ENCODE measurements at places on chromosomes 16 and 17. TPM values are rescaled to one million over a fixed set of nuclear protein-coding genes. Genes with fewer than 3 reads are reported as not detected.

GRCh38 chr16:22692916-22693637 lies 120.9 kb upstream of the HS3ST2 start:
- no peak for DNase-seq

DNA sequence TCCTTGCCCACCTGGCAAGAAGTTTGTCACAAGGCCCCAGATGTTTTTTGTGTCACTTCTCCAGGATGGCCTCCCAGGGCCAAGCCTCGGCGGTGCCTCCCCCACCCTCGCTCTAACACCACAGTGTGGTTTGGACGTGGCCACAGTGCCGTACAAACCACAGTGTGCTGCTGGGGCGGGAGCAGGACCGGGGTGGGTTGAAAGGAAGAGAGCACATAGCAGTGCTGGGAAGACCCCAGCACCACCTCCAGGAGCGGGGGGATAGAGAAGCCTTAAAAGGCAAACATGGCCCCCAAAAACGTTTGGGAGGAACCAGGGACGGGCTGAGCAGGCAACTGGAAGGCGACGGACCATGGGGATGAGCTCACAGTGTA lies 5.0 kb upstream of the BCL6B start:
- DNase-seq: peak; percentile 61

DNA sequence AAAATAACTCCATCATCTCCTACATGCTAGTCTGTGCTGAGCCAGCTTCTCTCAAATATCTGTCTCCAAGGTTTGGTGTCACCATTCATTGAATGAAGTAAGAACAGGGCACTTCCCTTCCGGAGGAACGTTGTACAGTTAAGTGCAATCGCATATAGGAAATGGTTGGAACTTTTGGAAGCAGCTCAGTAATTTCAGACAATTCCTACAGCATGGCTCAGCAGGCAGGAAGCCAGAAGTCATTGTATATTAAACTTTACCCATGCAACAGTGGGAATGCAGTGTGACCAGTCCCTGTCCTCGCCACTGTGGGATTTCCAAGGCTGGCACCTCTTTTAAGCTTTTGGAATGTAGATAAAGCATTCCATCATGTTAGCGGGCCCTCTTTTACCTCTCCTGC lies 51.1 kb upstream of the MYH2 start:
- no peak for DNase-seq

GRCh38 chr17:57604771-57605674 lies 140.1 kb downstream of the CCDC182 start:
- peak; percentile 69 for DNase-seq

DNA sequence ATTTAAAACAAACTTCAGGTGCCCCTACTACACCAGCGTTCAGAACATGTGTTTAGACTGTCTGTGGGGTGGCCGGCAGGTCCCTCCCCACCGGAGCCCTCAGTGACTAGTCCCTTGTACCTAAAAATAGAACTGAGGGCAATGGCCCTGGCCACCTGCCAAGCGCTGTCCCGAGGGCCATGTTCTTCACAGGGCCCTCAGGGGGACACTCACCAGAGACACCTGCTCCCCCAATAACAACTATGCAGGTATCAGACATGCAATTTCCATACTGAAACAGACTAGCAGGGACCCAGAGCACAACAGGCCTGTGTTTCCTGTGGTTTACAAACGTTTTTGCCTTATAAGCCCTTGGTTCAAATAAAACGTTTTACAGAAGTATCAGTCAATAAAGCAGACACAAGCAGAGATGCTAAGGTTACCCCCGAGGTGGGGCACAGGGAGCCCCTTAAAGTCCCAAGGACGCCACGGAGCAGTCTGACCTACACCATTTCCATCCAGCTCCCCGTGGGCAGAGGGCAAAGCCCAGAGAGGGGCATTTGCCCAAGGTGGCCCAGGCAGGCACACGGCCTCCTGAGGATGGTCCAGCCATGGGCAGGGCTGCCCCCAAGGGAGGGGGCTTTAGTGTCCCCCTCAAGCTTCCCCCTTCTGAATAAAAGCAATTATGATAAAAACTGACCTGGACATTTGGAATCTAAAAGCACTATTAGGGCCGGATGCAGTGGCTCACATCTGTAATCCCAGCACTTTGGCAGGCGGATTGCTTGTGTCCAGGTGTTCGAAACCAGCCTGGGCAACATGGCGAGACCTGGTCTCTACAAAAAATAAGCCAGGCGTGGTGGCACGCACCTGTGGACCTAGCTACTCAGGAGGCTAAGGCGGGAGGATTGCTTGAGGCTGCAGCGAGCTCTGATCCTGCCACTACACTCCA lies 896 bp upstream of the MYLK3 start:
- no peak for DNase-seq

- DNase-seq: no peak
Observed at GRCh38 chr16:51150165-51150887, 744 bp downstream of the SALL1 start.

GRCh38 chr17:31788571-31788946 lies 70.5 kb downstream of the COPRS start:
- DNase-seq: no peak

GRCh38 chr17:32259586-32259985 lies 6.0 kb upstream of the RHBDL3 start:
- no peak for DNase-seq

DNA sequence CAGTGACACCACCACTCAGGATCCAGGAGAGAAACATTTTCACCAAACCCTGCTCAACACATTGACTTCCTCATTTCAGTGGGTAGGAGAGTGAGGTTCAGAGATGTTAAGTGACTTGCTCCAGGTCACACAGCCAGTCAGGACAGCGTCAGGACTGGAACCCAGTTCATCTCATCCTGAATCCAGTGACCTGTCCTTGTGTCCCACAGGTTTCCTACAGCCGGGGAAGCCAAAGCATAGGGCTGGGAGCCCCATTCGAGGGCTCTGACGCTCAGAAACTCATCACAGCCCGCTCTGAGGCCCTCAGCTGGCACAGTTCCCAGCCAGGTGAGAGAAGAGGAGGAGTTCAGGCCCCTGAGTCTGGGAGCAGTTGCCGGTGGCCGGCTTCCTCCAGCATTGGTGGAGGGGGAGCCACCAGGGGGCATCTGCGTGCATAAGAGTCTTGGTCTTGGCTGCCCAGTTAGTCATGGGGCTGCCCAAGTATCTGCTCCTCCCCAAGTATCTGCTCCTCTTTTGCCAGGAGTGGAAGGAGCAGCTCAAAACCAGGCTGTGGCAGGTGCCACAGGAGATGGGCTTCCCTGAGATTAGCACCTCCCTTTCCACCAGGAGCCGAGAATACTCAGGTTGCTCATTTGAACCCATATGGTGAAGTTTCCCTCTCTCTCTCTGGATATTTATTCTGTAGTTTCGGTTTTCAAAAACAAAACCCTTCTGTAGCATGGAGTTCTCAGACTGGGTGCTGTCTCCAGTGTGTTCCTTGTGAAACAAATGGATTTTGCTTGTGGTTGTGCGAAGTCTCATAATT lies 56.0 kb downstream of the TNFRSF13B start:
- peak; percentile 50 for DNase-seq

- no peak for DNase-seq
Observed at GRCh38 chr16:58345574-58346354, 46.5 kb upstream of the GINS3 start.

- no peak for DNase-seq
Observed at GRCh38 chr16:10979717-10980601, 35.6 kb downstream of the CLEC16A start.

- no peak for DNase-seq
Observed at GRCh38 chr16:50697881-50698767, 4.7 kb downstream of the NOD2 start.

DNA sequence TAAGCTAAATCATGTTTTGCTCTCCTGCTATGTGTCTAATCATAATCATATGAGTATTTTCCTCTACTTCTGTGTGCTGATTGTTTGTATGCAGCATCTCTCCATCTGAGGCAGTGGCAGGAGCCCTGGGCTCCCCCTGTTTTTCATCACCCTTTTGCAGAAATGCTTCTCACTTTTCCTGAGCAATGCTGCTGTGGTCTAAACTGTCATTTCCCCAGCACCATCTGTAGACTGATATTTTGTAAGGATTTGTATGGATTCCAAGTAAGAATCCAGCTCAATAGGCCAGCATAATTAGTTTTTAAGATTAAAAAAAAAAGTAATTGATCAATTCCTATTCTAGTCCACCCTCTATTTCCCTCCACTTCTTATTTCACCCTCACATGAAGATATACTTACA lies 257.0 kb upstream of the CPHXL start:
- DNase-seq: no peak

- DNase-seq: no peak
Observed at GRCh38 chr17:17196776-17197175, 9.4 kb downstream of the PLD6 start.

- DNase-seq: no peak
Observed at GRCh38 chr17:60743799-60744198, 66.1 kb downstream of the BCAS3 start.

DNA sequence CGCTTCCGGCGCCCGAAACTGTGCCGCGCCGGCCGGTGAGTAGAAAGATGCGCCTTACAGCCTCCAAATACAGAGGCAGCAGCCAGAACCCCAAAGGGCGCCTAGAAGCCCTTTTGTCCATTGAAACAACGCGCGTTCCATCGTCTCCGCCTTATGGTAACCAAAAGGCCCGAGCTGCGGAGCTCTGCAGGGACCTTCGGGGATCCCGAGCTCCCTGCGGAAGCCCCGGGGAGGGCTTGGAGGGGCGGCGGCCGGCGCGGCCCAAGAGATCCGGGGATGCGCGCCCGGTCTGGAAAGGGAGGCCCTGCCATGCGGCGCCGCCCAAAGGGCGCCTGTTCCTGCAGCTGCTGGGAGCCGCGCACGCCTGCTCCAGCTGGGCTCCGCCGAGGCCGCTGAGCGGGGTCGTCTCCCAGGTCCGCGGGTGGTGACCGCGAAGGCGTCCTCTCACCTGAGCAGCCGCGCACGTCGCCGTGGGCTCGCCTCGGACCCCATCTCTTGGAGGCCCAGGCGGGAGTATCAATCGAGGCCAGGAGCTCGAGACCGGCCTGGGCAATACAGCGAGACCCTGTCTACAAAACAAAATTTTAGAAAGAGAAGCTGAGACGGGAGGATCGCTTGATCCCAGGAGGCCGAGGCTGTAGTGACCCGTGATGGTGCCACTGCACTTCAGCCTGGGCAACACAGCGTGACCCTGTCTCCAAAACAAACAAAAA lies 742 bp upstream of the FBXO31 start:
- no peak for DNase-seq

- peak; percentile 80 for DNase-seq
Observed at GRCh38 chr17:42101513-42102292, 3.4 kb upstream of the ZNF385C start.

DNA sequence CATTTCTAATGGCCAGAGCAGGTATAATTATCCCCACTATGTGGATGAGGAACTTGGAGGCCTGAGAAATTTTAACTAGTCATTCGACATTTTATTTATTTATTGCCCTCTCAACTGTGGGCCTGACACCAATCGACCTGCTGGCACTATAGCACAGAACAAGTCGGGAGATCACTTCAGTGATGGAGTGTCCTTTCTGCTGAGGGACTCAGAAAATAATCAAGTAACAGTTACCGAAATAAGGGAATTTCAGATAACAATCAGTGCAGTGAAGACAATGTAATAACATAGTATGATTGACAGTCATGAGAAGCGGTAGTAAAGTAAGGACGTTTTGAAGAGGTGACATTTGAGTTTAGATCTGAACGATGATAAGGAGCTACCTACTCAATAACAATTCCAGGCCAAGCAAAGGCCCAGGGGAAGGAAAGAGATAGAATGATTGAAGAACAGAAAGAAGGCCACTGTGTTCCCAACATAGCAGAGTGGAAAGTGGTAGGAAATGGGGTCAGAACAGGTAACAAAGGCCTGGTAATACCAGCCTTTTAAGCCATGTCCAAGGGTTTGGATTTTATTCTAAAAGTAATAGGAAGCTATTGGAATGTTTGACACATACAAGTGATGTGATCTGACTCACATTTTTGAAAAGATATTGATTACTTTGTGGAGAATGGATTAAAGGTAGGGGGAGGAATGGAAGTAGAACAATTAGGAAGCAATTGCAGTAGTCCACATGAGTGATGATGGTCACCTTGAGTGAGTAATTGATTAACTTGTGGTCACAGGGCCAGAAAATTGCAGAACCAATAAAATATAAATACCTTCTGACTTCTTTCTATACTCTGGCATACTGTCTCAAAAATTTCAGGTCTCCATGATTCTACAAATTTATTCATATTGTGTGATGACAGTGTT lies 1.4 kb downstream of the STXBP4 start:
- DNase-seq: no peak

- peak; percentile 2 for DNase-seq
Observed at GRCh38 chr17:2106308-2106955, 51.5 kb downstream of the HIC1 start.

DNA sequence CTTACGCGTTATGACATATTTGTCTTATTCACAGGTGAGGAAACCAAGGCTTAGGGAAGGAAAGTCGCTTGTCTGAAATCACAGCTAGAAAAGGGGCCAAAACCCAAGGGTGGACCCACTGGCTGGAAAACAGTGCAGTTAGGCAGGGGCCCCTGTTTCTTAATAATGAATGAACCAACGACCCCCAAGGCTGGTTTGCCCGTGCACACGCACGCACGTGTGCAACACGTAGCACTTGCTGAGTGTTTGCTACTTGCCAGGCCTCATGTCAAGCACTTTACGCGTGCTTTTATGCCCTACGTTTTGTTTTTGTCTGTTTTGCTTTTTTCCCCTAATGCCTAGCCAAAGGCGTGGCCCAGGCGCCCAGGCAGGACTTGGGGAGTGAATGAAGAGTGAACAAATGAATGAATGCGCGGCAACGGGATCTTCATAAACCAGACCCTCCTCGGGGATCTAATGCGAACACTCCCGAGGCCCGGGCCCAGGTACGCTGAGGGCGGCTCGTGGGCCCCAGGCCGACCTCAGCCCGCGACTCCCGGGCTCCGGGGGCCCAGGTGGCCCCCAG lies 571 bp upstream of the USP10 start:
- no peak for DNase-seq

Gene KRTAP1-1
- total RNA-seq: not detected

Gene TACO1
- total RNA-seq: 24.8 TPM

Gene RPGRIP1L
- total RNA-seq: 5.1 TPM

Gene RCVRN
- not detected for total RNA-seq

Gene MPV17L
- total RNA-seq: not detected

Gene CRYBA1
- total RNA-seq: not detected

Gene HS3ST4
- total RNA-seq: not detected

Gene KRT9
- total RNA-seq: not detected

Gene HS3ST3B1
- total RNA-seq: 9.3 TPM

Gene MYLK3
- total RNA-seq: 0.61 TPM

Gene SOST
- not detected for total RNA-seq

Gene CES5A
- not detected for total RNA-seq

Gene WNT3
- not detected for total RNA-seq
